ENCODE measurements at places on chromosomes 3 and 15.

DNA sequence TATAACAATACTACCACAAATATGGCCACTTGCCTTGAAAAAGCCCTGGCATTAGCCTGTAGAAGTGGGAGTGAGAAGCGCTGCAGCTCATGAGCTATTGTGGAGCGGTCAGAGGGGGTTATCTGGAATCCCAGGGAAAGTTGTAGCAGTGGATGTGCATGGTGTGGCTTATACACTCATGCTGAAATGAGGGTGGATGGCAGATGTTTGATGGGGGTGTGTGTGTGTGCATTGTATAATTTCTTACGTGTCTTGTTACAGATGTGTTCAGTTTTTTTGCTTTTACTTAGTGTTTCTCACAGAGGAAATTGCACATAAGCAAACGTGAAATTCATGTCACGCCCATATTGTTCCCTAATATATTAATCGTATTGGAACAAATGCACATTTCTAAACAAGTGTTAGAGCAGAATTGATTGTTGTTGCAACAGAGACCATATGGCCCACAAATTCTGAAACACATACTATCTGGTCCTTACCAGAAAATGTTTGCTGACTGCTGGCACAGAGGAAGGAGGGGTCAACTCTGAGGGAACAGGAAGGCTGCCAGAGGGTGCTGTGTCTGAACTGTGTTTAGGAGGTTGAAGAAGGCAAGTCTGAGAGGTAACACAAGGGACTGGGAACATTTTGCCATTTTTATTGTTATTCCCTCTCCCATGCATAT lies 200.0 kb upstream of the CFAP20DC start:
- DNase-seq: no peak

GRCh38 chr15:89670971-89671560 lies 8.1 kb downstream of the PLIN1 start:
- no peak for DNase-seq

DNA sequence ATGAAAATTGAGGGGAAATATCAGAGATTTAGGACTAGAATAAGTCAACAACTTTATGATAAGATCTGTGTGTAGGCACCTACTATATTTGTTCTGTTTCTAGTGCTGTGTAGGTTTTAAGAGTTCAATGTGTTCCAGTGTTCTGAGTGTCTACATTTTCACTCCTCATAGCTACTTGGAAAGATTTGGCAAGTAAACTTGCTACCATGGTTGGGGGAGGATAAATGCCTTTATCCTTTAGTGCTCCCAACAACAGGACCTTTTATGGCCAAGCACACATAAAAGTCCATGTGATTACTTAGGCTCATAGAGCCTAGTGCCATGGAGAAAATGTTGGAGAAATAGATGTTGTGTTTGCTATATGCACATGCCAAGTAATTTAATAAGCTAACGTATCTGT lies 64.0 kb downstream of the LYSMD4 start:
- DNase-seq: no peak

DNA sequence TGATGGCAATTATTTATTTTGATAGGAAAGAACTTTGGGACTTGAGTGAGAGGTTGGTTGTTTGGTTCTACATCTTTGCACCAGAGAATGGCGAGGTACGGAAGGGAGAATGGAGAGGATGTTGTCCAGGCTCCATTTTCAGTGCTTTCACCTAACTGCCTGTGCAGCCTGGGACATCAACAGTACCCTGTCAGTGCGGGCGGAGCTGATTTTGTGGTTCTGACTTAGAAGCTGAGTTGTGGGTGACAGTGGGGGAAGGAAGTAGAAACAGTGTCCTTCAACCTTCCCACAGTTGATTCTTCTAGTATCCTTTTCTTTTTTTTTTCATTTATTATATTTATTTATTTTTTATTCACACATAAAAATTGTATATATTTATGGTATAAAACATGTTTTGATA lies 95.3 kb downstream of the TIGIT start:
- DNase-seq: no peak

GRCh38 chr3:123352134-123352554 lies 96.7 kb downstream of the ADCY5 start:
- DNase-seq: no peak

- DNase-seq: no peak
Observed at GRCh38 chr3:100209948-100210771, 50.6 kb upstream of the TBC1D23 start.

GRCh38 chr3:9669720-9670432 lies 20.6 kb downstream of the MTMR14 start:
- peak; percentile 85 for DNase-seq

DNA sequence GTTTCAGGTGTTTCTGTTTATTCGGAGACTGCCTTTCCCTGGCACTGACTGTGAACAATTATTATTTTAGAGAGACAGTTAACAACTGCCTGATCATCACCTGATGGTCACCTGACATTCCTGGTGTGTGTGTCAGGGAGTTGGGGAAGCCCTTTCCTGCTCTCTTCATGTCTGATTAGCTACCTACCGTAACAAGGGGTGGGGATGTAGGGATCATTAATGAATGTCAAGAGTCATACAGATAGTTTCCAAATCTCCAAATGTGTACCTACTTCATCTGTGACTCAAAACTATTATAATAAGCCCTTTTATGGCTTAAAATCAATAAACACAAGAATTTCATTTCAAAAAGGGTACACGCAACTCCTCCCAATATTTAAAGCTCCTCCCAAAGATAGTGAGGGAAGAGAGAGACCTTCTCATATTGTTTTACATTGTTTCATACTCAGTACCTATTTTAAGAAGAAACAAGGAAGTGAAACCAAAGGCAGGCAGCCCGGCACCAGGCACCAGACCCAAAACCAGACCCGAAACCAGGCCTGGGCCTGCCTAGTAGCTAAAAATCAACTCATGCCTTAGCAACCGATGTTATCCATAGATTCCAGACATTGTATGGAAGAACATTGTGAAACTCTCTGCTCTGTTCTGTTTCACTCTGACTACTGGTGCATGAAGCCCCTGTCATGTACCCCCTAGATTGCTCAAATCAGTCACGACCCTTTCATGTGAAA lies 844.9 kb upstream of the ALCAM start:
- DNase-seq: no peak

GRCh38 chr15:41556677-41557076 lies 2.3 kb upstream of the TYRO3 start:
- no peak for DNase-seq

DNA sequence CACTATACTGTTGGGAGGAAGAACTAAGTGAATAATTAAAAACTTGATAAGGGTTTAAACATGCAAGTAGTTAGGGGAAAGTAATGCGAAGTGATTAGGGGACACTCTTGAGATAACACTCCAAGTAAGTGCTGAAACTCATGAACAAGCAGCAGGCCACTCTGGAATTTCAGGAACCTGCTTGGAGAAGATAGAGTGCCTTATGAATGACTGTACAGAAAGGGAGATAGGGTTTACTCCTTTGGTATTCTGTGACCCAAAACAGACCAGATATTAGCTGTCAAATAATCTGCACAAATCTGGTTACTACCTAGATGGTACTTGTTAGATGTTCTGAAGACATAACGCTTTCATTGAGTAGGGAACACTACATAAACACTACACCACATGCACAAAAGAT lies 85.6 kb downstream of the FRMD4B start:
- no peak for DNase-seq

GRCh38 chr15:87576486-87577176 lies 679.9 kb downstream of the NTRK3 start:
- no peak for DNase-seq

GRCh38 chr15:26182441-26182840 lies 319.3 kb upstream of the ATP10A start:
- no peak for DNase-seq

GRCh38 chr15:68484696-68485400 lies 52.9 kb upstream of the ITGA11 start:
- DNase-seq: no peak

DNA sequence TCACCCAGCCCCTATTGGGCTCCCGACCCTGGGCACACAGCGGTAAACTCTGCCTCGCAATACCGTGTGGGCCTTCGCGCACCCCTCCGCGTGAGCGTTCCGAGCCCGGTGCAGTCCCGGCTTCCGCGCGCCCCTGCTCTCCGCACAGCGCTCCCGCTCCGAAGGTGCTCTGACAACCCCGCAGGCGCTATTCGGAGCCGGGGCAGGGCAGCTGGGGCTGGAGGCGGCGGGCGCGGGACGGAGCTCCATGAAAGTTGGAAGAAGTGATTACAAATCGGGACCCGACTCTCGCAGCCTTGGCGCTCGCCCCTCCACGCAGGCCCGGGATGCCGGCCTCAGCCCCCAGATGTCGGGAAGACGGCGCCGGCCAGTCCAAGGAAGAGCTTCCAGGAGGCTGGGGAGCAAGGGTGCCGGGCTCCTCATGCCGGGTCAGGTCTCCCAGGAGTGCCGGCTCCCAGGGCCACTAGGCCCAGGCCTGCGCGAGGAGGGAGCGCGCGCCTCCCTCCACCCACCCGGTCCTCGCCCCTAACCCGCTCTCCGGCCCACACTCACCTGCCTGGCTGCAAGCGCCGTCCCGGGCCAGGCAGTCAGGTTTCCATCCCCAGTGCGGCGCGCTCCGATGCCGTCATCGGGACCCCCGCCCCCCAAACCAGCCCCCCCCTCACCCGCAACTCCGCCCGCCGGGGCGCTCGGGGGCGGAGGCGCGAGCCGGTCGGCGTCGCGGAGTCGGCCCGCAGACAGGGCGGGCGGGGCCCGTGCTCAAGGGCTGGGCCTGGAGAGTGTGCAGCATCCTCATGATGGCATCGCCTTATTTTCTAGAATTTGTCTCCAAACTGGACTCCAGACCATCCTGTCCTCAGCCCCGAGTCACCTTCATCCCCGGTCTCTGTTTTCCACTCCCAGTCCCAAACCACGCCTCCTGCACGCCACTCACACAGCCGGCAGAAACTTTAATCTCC lies at the start of gene KIF7:
Gene KIF7 (minus strand): TSS at position 621 of the 959 bp plus-strand sequence. CDS start 2,537 bp downstream, outside the sequence.
- no peak for DNase-seq

DNA sequence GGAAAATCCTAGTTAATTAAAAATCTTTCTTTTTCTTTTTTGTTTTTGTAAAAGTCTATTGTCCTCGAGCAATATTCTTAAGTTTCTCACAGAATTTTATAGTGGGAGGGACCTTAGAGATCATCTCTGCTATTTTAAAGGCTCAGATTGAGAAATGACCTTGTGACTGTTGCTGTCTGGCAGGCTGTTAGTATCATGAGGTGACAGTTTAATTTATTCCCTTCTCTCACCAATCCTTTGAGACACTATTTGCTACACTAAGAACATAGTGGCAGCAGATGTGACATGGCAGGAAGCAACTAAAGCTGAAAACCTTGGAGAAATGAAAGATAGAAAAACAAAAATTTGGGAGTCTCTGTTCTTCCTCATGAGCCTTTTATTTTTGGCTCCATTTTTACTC lies 24.9 kb downstream of the APPL1 start:
- no peak for DNase-seq

DNA sequence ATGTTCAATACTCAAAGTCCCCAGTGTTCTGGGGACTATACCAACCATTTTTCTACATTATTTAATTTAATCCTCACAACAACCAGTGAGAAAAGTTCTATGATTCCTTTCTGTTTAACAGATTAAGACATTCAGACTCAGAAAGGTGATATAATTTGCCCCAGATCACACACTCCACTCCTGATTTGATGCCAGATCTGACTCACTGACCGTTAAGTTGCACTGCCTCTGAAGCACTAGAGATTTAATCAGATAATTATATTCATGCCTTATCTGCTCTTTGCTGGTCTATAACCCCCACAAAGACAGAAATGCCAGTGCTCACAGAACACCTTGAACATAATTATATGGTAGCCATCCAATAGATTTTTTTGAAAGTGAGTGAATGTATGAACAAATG lies 501.0 kb downstream of the IGSF11 start:
- no peak for DNase-seq

GRCh38 chr15:64530472-64530871 lies 70.1 kb downstream of the ZNF609 start:
- DNase-seq: no peak

DNA sequence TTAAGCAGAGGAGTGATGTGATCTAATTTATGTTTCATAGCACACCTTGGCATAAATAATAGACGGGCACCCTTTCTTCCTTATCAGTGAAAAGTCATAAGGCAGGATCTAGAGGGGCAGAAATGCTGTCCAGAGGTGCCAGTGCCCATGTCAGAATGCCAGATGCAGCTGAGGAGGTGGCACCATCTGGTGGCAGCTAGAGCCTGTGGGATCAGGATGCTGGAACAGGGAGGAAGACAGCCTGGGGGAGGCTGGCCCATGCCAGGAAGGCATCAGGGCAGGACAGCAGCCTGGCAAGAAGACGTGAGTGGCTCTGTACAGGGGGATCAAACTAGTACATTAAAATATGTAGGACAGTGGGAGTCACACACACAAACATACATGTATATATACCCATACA lies 16.5 kb downstream of the MYH15 start:
- DNase-seq: no peak

GRCh38 chr3:176987901-176988650 lies 209.2 kb downstream of the TBL1XR1 start:
- no peak for DNase-seq

- DNase-seq: no peak
Observed at GRCh38 chr3:165653130-165653778, 184.0 kb downstream of the BCHE start.

DNA sequence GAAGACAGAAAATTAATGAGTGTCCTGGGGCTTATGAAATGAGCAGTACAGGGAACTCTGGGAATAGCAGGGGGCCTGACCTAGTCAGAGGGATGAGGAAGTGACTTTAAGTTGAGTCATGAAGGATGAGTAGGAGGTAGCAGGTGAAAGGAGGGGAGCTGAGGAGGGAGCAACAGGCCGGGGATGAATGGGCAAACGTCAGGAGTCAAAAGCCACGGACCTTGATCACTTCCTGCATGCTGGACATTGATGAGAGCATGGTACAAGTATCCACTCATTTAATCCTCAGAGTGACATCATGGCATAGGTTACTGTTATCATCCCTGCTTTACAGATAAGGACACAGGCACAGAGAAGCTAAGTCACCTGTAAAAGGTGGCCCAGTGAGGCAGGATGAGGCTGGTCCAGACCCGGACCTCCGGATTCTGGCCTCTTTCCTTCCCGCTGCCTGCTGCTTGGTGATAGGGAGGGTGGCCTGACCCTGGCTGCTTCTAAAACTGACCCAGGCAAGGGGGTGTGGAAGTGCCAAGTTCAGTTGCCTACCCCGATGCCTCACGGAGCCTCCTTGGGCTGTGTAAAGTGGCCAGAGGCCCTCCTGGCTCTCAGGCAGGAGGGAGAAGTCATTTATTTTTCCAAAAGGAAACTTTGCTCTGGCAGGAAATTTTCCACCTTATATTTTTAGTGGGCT lies 7.6 kb downstream of the CORO2B start:
- no peak for DNase-seq

GRCh38 chr3:197456261-197457091 lies 99.3 kb downstream of the BDH1 start:
- DNase-seq: peak; percentile 90

- no peak for DNase-seq
Observed at GRCh38 chr3:147195887-147196286, 210.5 kb downstream of the ZIC4 start.

DNA sequence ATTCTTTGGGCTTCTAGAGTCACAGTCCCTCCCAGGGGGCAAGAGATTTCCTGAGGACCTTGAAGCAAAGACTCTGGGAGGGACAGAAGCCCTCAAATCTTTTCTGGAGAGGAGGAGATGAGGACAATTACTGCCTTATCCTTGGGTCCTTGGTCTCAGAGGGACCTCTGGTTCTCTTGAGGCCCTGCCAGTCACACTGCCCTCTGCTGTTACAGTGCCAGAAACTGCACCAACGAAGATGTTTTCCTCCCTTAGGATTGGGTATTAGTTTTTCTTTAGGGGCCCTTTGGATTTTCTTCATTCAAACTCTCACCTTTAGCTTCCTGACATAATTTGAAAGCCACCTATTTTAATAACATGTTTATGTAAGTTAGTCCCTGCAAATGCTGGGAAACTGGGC lies 58.2 kb upstream of the SCN5A start:
- DNase-seq: no peak

GRCh38 chr3:127217596-127218453 lies 24.9 kb downstream of the PRR23E start:
- no peak for DNase-seq
